ENCODE measurements at places on chromosomes 5 and 9. TPM values are rescaled to one million over a fixed set of nuclear protein-coding genes. Genes with fewer than 3 reads are reported as not detected.

IL4 gene
- not detected for total RNA-seq

INSL6 gene
- not detected for total RNA-seq

AIF1L gene
- 0.16 TPM for total RNA-seq

IFT74 gene
- total RNA-seq: 15.1 TPM

NUDT2 gene
- total RNA-seq: 26.6 TPM

TTC16 gene
- not detected for total RNA-seq

Measured in hair follicle dermal papilla cell (primary cell).